ENCODE measurements at places on chromosomes 7 and 10. TPM values are rescaled to one million over a fixed set of nuclear protein-coding genes. Genes with fewer than 3 reads are reported as not detected.

DNA sequence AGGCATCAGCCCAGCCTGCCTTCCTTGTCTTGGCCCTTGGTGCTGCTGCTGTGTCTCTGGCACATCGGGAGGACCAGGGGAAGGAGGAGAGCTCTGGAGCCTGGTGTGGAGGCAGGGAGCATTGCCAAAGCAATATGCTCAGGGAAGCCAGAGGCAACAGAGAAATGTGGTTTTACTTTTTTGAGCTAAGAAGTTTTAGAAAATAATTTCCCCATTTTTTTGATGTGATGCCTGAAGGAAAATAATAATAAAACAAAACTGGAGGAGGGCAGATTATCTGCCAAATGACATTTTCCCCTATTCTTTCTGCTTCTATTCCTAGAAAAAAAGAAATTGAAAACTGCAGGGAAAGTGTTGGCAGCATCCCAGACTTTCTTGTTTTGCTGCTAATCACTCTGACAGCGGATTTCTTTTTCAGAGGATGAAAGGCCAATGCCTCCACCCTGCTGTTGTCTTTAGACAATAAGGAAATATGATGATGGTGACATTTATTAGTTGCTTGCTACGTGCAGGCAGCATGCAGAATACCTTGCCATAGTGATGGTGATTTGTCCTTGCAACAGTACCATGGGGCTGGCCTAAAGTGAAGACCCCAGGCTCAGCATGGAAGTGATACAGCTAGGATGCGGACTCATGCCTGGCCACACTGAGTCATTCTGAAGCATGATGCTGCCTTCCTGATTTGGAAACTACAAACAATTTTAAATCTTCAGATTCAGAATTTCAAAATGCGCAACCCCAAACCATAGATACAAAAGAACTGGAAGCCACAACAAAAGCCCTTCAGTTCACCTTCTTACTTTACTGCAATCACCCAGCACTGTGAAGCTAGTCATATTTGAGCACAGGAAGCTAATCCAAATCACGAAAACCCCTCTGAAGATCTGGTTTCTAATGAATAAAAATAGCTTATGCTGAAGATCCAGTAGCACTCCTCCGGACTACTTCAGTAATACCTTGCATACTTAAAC, 260.2 kb upstream of the TMEM72 start:
- no peaks in the 10 kb centered on the region for H3K36me3 ChIP-seq
- H3K4me1 ChIP-seq = no peaks in the 10 kb centered on the region
- H3K27ac ChIP-seq = no peak overlapping the region
- DNase-seq = no peak

DNA sequence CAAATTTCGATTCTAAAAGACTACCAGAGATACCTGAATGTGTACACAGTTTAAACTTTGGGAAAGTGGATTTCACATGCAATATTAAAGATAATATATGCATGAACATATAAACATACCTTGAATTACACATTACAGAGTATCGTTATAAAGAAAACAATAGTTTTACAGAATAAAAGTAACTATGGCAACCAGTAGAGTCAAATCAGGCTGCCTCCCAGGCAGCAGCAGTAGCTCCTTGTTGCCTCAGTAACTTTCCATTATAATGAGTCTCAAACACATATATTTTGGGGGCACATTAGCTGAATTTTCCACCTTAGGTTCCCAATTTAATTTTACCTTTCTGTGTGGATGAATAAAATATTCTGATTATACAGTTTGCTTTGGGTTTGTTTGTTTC, 164.4 kb upstream of the FEZF1 start:
- no peak overlapping the region for H3K4me3 ChIP-seq
- H3K36me3 ChIP-seq = no peaks in the 10 kb centered on the region
- DNase-seq = no peak
- no peaks in the 10 kb centered on the region for H3K4me1 ChIP-seq

DNA sequence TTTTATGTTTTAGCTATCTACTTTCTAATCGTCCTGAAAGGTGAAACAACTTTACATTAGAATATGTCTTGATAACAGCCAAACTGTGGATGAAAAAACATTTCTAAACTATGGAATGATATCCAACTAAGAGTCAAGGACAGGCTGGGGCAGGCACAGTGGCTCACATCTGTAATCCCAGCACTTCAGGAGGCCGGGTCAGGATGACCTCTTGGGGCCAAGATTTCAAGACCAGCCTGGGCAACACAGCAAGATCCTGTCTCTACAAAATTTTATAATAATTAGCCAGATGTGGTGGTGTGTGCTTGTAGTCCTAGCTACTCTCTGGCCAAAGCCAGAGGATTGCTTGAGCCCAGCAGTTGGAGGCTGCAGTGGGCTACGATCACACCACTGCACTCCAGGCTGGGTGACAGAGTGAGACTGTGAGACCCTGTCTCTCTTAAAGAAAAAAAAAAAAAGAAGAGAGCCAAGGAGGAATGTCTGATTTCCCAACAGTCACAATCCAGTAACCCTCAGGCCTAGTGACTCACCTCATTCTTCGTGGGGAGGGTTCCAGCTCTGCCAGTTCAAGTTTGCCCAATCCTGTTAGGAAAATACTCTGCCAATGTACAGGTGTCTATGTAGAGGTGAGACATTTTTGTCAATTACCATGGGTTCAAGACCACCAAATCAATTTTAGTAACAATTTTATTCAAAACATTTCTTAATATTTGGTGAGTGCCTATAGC, 14.6 kb upstream of the FZD1 start:
- H3K27me3 ChIP-seq = no peaks in the 10 kb centered on the region
- peaks cover 15% of the 10 kb centered on the region for H3K4me1 ChIP-seq
- peak overlapping the region; percentile 7 for H3K4me3 ChIP-seq
- H3K27ac ChIP-seq = peak overlapping the region; percentile 34
- H3K36me3 ChIP-seq = no peaks in the 10 kb centered on the region
- no peak for DNase-seq

DNA sequence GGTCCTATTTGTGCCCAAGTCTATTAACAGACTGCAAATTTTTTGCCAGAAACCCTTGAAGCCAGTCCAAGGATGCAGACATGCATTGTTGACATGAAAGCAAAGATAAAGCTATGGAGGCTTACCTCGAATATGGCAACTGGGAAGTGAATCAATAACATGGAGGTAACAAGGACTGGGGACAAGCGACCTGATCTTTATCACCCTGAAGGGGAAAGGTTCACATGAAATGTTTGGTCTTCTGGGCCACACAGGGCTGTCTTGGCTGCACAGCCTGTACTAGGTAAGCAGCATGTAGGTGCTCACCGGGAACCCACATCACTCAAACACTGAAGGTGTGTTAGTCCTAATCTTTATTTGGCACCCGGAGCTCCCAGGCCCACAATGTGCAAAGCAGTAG, 17.9 kb downstream of the ERCC6 start:
- H3K4me1 ChIP-seq = no peaks in the 10 kb centered on the region
- no peaks in the 10 kb centered on the region for H3K27me3 ChIP-seq
- no peak for DNase-seq
- peaks cover 34% of the 10 kb centered on the region for H3K36me3 ChIP-seq

GRCh38 chr7:47553309-47553708, 28.6 kb downstream of the TNS3 start:
- H3K36me3 ChIP-seq = no peaks in the 10 kb centered on the region
- H3K27ac ChIP-seq = no peak overlapping the region
- DNase-seq = no peak

GRCh38 chr10:101655570-101655969, 39.4 kb downstream of the FBXW4 start:
- H3K4me3 ChIP-seq = no peak overlapping the region
- H3K4me1 ChIP-seq = no peaks in the 10 kb centered on the region
- no peaks in the 10 kb centered on the region for H3K27me3 ChIP-seq
- H3K27ac ChIP-seq = no peak overlapping the region
- peaks cover 5% of the 10 kb centered on the region for H3K36me3 ChIP-seq

GRCh38 chr10:17025444-17026295, 103.9 kb downstream of the CUBN start:
- H3K4me1 ChIP-seq = peaks cover 48% of the 10 kb centered on the region
- peak overlapping the region; percentile 72 for H3K27ac ChIP-seq
- H3K36me3 ChIP-seq = no peaks in the 10 kb centered on the region
- H3K27me3 ChIP-seq = no peaks in the 10 kb centered on the region
- no peak overlapping the region for H3K4me3 ChIP-seq
- DNase-seq = peak; percentile 73

Gene SPDYE2B
- polyA plus RNA-seq = not detected

Gene SYT15
- polyA plus RNA-seq = 0.07 TPM

Gene CYP2C8
- polyA plus RNA-seq = 0.07 TPM

Gene GDF10
- not detected for polyA plus RNA-seq

Gene GAD2
- not detected for polyA plus RNA-seq

Gene CCDC201
- not detected for polyA plus RNA-seq

Gene HHEX
- polyA plus RNA-seq = not detected
